ENCODE measurements at places on chromosomes 5 and 9.

- DNase-seq, result no peak
Observed at GRCh38 chr5:149201121-149201637, 59.9 kb downstream of the ABLIM3 start.

DNA sequence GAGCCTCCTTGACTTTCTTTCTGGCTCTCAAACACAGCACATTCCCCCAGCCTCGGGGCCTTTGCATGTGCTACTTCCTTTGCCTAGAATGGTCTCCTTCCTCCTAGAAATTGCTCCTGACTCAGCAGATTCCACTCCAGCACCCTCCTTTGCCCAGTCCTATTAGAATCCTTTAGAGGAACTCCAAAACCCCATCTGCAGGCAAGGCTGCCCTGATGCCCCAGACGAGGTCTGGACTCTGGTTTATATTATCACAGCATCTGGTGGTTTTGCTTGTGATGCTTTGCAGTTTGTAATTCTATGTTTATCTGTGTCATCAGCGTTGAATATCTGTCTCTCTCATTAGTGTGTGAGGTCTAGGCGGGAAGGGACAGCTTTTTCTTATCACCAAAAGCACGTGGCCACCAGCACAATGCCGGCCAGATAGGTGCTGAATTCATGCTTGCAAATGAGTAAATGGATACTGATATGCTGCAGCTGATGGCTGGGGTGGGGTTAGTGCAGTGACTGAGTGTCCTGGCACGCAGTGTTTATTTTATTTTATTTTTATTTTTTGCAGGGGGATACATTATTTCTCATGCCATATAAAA is 30.0 kb upstream of the ANKH start:
- DNase-seq, result no peak

- DNase-seq, result no peak
Observed at GRCh38 chr9:136448655-136449054, 9.0 kb upstream of the INPP5E start.

DNA sequence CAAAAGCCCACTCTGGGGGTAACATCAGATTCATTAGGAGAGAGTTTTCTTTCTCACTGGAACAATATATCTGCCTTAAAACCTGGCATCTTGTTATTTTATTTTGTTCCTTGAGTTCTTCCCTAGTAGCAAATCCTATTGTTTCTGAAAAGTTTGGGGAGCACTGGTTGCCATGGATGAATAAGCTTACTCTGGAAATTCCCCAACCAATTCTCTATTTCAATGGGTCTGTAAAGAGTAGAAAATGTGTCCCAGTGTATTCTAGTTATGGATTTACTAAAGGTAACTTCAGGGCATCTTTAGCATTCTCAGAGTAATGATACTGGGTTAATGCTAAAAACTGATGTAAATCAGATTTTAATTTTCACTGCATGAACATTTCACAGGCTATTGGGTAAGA is 94.2 kb upstream of the S1PR3 start:
- DNase-seq, result no peak

GRCh38 chr5:73596705-73597328 is 29.2 kb upstream of the ARHGEF28 start:
- DNase-seq, result no peak

DNA sequence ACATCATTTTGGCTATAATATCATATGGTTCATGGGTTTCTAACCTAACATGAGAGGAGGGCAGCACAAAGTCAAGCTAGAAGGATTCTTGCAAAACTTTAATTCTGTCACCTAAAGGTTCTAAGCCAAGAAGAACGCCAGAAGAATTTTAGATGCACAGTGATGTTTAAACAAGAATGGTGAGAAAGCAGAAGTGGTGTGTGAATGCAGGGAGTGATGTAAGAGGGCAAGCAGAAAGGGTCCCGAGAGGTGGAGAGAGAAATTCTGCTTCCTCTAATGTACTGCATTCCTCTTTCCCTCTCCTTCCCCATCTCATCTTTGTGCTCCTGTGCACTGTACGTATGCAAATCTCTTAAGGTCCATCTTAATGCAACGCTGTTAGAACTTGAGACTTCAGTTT is 2.1 kb upstream of the TRMO start:
- no peak for DNase-seq

DNA sequence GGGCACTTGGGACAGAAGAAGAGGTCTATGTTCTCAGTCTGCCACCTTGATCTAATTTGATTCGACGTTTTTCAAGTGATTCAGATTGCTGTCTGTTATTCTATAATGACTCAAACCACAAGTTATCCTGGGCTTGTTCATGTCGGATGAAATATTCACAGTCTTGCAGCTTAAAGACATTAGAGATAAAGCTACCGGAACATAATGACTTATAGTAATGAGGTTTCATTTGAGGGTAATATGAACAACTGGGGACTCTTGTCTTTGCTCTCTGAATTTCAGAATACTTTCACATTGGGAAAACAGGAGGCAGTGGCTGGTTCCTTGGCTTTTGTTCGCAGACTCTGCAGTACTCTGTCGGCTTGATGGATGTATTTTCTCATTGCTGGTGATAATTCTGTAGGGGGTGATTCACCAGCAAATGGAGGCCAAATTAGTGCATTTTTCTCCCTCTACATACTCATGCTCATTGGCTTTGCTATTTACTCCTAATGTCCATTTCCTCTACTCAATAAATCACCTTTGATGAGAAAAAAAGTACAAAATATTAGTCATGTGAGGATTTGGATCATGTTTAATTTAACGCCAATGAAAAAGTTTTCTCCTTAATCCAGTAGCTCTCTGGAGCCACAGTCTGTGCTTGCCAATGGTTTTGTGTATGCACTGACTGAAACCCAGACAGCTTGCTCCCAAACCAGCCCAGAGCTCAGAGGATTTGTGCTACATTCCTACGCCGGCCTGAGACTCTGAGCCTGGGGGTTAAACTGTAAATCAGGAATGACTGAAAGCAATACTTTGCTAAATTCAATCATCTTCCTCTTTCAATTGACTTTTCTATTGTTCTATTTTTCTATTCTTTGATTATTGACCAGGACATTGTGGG is 154.7 kb upstream of the ANKH start:
- no peak for DNase-seq

Data from NCI-H2107 (cell line).